ENCODE measurements at places on chromosomes 2 and 18. TPM values are rescaled to one million over a fixed set of nuclear protein-coding genes. Genes with fewer than 3 reads are reported as not detected.

G6PC2 gene
- total RNA-seq: 0.37 TPM

HOXD4 gene
- 0.74 TPM for total RNA-seq

SERPINB13 gene
- total RNA-seq: not detected

RASGRP3 gene
- total RNA-seq: 14.7 TPM

ALPG gene
- total RNA-seq: 1.0 TPM

PPM1G gene
- total RNA-seq: 66.0 TPM

SKOR2 gene
- total RNA-seq: not detected

TMEM37 gene
- 11.5 TPM for total RNA-seq

NEU2 gene
- not detected for total RNA-seq

CIDEA gene
- 1.2 TPM for total RNA-seq

KIAA2012 gene
- total RNA-seq: 5.3 TPM

- peaks cover 6% of the 10 kb centered on the region for H3K4me1 ChIP-seq
- no peaks in the 10 kb centered on the region for H3K36me3 ChIP-seq
- H3K27me3 ChIP-seq: no peaks in the 10 kb centered on the region
- no peak overlapping the region for H3K4me3 ChIP-seq
These were observed 26.0 kb upstream of the IL37 start for GRCh38 chr2:112884869-112885505.

DNA sequence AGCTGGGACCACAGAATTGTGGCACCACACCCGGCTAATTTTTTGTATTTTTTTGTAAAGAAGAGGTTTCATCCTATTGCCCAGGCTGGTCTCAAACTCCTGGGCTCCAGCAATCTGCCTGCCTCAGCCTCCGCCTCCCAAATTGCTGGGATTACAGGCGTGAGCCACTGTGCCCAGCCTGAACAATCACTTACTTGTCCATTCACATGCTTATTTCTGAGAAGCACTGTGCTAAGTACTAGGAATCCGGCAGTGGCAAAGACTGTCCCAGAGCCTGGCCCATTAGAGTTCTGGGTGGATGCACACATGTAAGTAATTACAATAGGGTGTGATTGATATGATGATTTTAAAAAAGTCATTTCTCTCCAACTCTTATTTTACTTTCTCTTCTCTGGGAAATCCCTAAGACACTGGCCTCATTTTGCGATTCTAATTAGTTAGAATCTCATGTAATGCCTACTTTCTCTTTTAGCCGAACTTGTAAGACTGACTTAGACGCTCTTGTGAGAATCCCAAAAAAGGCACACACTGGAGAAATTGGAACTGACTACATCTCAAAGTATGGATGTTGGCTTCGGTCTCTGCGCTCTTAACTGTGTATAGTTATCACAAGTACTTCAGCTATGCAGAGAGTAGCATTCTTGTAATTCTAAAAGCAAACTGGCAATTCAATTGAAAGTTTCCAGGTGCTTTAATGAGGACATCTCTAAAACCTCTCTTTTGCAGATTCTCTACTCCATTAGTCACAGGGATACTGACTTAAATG lies 567.7 kb downstream of the DCC start:
- no peaks in the 10 kb centered on the region for H3K27me3 ChIP-seq
- no peak overlapping the region for H3K4me3 ChIP-seq
- no peak for DNase-seq
- no peaks in the 10 kb centered on the region for H3K4me1 ChIP-seq
- no peaks in the 10 kb centered on the region for H3K36me3 ChIP-seq
- H3K27ac ChIP-seq: no peak overlapping the region

DNA sequence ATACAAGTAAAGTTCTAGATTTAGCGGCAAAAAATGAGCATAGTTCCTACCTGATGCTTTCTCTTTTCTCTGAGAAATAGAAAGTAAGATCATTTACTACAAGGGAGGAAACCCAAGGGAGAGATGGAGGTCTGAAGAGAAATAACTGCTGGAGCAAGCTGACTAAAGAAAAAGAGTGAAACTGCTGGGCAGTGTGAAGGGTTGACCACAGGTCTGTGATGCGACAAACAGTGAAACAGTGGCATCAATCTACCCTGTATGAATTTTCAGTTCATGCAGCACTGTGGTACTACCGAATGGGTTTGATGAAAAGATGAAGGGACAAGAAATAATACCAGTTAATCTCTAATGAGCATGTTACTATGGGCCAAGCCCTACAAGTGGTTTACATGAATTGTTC lies 52.2 kb downstream of the CUL3 start:
- H3K4me3 ChIP-seq: no peak overlapping the region
- DNase-seq: no peak
- H3K27me3 ChIP-seq: no peaks in the 10 kb centered on the region
- H3K36me3 ChIP-seq: peaks cover 18% of the 10 kb centered on the region

GRCh38 chr2:25419678-25420242 lies 78.0 kb upstream of the DNMT3A start:
- H3K36me3 ChIP-seq: no peaks in the 10 kb centered on the region
- H3K4me3 ChIP-seq: no peak overlapping the region
- H3K27ac ChIP-seq: no peak overlapping the region
- no peaks in the 10 kb centered on the region for H3K4me1 ChIP-seq
- DNase-seq: no peak

GRCh38 chr18:9949315-9949714 lies 35.5 kb downstream of the VAPA start:
- no peak overlapping the region for H3K4me3 ChIP-seq
- no peaks in the 10 kb centered on the region for H3K4me1 ChIP-seq
- DNase-seq: no peak
- no peaks in the 10 kb centered on the region for H3K27me3 ChIP-seq
- H3K27ac ChIP-seq: no peak overlapping the region

- no peak overlapping the region for H3K4me3 ChIP-seq
- DNase-seq: no peak
- no peaks in the 10 kb centered on the region for H3K27me3 ChIP-seq
- H3K36me3 ChIP-seq: no peaks in the 10 kb centered on the region
- H3K4me1 ChIP-seq: no peaks in the 10 kb centered on the region
These were observed 298.3 kb downstream of the TDRD15 start for GRCh38 chr2:21422050-21422449.

DNA sequence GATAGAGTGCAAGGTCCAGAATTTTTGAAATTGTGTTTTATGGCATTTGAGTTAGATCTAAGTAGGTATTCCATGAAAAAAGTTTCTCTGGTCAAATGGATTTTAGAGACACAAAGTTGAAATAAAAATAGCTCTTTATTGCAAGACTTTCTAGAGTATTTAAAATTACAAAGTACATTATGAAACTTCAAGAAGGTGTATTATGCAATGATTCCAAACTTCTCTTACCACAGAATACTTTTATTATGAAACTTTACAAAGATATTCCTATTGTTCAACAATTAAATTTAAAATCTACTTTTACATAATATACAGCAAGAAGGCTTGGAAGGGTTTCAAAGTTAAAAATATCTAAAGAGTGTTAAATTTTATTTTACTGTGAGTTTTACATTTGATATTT lies 65.9 kb downstream of the CALCRL start:
- no peak for DNase-seq
- H3K27ac ChIP-seq: no peak overlapping the region
- H3K4me3 ChIP-seq: no peak overlapping the region
- no peaks in the 10 kb centered on the region for H3K27me3 ChIP-seq
- H3K4me1 ChIP-seq: no peaks in the 10 kb centered on the region

DNA sequence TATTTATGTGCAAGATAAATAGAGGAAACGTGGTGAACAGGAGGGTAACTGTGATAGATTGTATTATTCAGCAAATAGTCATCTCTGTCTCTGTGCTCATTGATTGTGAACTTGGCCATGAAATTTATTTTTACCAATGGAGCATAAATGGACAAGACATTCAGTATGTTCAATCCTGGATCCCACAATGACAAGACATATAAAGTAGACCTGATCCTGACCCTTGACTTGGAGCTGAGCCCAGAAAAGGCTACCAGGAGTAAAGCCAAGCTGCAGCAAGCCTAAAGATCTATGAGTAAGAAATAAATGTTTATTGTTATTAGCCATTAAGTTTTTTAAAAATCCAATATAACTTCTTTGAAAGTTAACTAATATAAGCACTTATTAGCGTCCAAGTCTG lies 531.2 kb downstream of the PIK3C3 start:
- H3K27ac ChIP-seq: no peak overlapping the region
- H3K36me3 ChIP-seq: no peaks in the 10 kb centered on the region
- H3K27me3 ChIP-seq: no peaks in the 10 kb centered on the region

DNA sequence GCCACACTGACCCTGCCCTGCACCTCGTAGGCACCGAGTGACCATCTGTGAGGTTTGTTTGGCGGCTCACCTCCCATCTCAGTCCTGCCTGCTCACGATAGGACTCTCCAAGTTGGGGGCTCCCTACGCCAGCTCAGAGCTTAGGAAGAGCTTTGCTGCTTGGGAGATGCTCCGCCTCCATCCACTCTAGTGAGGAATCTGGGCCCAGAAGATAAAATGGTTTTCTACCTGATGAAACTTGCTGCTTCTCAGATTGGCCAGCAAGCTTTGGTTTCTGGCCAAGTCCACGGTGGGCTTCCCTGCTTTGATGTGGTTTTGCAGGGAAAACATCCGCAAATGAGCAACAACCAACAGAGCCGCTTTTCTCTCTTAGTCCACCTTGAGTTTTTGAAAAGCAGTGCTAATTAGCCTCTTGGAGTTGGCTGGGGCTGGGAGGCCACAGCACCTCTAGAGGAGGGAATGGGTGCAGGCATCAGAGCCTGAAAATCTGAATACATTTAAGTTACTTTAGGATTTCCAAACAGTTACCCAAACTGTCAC lies 42.2 kb downstream of the THNSL2 start:
- no peaks in the 10 kb centered on the region for H3K4me1 ChIP-seq
- DNase-seq: no peak
- H3K27ac ChIP-seq: no peak overlapping the region

- peak; percentile 95 for DNase-seq
- H3K4me1 ChIP-seq: no peaks in the 10 kb centered on the region
- H3K4me3 ChIP-seq: no peak overlapping the region
- no peak overlapping the region for H3K27ac ChIP-seq
- no peaks in the 10 kb centered on the region for H3K27me3 ChIP-seq
- H3K36me3 ChIP-seq: no peaks in the 10 kb centered on the region
These were observed 450.4 kb upstream of the TCF4 start for GRCh38 chr18:56038171-56039030.

DNA sequence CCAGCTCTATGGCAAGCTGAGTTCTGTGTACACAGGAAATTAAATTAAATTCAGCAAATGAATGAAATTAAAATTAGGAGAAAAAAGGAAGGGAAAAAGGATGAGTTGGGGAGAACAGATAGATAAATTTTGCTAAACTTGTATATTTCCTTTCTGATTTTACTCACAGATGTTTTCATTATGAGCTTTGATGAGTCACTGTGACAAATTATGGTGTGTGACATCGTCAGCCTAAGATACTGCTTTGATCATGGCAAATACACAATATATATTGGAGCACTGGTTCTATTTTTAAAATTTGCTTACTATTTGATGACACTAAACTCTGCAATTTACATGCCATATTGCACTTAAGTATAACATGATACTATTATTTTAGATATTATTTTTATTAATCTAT lies 464.6 kb upstream of the SPHKAP start:
- H3K4me3 ChIP-seq: no peak overlapping the region
- H3K27me3 ChIP-seq: no peaks in the 10 kb centered on the region
- no peaks in the 10 kb centered on the region for H3K4me1 ChIP-seq

GRCh38 chr2:187435756-187436155 lies 12.3 kb downstream of the CALCRL start:
- H3K4me1 ChIP-seq: no peaks in the 10 kb centered on the region
- no peaks in the 10 kb centered on the region for H3K36me3 ChIP-seq
- H3K27ac ChIP-seq: no peak overlapping the region
- no peak overlapping the region for H3K4me3 ChIP-seq

DNA sequence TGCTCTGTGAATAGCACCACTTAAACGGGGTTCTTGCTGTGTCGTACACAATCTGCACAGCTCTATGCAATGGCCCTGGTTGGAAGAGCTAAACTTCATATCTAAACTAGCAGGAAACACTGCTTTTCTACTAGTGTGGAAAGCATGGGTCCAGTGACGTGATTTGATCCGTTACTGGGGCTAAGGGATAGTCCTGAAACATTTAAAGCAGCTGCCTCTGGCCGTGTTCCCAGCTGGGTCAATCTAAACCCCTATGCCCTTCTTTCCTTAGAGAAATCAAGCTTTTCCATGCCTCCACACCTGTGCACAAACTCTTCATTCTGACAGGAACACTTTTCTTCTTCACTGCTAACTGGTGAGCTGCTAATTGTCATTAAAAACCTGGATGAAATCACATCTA lies 5.4 kb upstream of the IGFBP5 start:
- H3K36me3 ChIP-seq: no peaks in the 10 kb centered on the region
- H3K27me3 ChIP-seq: no peaks in the 10 kb centered on the region
- peaks cover 15% of the 10 kb centered on the region for H3K4me1 ChIP-seq
- no peak overlapping the region for H3K27ac ChIP-seq

GRCh38 chr2:120305296-120305695 lies 40.6 kb upstream of the INHBB start:
- H3K27me3 ChIP-seq: no peaks in the 10 kb centered on the region
- no peaks in the 10 kb centered on the region for H3K36me3 ChIP-seq
- H3K4me3 ChIP-seq: no peak overlapping the region
- no peak overlapping the region for H3K27ac ChIP-seq
- H3K4me1 ChIP-seq: no peaks in the 10 kb centered on the region
- DNase-seq: no peak

DNA sequence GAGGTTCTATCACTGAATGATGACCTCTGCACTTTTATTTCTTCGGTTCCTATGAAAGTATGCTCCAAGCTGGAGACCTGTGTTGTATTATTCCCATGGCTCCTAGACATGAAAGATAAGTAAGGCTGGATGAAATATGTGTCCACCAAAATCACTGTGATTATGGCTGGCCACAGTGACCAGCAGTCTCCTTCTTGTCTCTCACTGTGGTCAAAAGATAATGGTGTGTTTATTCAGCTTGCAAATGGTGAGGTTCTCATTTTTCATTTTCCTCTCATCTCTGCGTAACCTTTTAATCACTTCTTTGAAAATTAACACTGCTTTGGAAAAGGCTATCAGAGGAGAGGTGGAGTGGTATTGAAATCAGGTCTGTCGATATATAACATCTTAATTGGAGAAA lies 107.8 kb upstream of the DAPL1 start:
- H3K4me3 ChIP-seq: no peak overlapping the region
- no peaks in the 10 kb centered on the region for H3K27me3 ChIP-seq
- no peak for DNase-seq
- peaks cover 30% of the 10 kb centered on the region for H3K4me1 ChIP-seq

- DNase-seq: no peak
- peaks cover 1% of the 10 kb centered on the region for H3K4me1 ChIP-seq
- no peaks in the 10 kb centered on the region for H3K27me3 ChIP-seq
- no peaks in the 10 kb centered on the region for H3K36me3 ChIP-seq
These were observed 166.9 kb downstream of the SNTG2 start for GRCh38 chr2:1117569-1117968.
